ENCODE measurements at places on chromosomes 1 and 21.

GRCh38 chr21:32641710-32642698 lies 29.8 kb upstream of the CFAP298 start:
- no peak for DNase-seq

DNA sequence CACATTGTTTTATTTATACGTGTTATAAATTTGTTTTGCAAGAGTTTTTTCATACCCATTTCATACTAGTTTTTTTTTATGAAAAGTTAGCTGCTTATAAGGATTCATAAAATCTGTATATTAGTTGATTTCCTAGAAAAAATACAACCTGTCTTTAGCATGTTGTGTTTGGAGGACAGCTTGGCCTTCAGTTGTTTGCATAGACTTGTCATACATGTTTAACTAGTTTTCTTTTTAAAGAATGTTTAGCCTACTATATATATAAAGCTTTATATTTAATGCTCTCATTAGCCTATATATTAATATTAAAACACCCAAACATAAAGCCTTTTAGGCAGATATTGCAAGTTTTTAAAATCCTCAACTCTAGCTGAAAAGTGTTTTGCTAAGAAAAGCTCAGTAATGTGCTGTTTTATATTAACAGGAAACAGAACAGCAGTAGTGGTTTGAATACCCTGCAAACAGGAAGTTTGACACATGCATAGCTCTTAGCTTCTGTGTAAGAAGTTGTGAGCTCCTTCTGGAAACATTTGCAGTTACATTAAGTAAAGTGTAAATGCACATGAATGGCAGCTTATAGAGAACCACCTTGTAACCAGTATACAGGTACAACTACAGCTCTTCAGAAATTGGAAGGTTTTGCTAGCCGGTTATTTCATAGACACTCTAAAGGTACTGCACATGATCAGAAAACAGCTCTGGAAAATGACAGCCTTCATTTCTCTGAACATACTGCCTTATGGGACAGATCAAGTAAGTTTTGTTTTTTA lies at the start of gene PRKACB:
Gene PRKACB (plus strand): TSS at position 476 of the 770 bp plus-strand sequence. CDS start 91 bp downstream, at position 567.
- DNase-seq = no peak

DNA sequence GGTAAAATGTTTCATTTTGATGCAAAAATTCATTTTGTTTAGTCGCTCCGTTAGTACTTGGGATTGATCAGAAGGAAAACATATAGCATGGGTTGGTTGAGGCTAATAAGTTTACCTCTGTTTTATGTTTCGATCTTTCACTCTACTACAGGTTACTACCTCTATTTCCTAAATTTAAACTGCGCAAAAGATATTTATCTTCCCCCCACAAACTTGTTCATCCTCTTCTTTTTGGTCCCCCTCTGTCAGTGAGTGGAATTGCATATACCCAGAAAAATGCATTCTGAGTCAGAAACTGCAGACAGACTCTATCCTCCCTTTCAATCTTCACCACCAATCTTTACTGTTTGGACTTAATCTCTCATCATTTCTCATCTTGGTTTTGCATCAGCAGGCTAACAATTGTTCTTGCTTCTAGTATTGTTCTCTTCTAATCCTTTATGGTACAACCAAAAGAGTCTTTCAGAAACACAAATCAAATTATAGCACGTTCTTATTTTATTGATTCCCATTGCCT lies 316.0 kb upstream of the ADGRL4 start:
- no peak for DNase-seq

GRCh38 chr1:38310079-38310478 lies 263.5 kb upstream of the POU3F1 start:
- DNase-seq = no peak

DNA sequence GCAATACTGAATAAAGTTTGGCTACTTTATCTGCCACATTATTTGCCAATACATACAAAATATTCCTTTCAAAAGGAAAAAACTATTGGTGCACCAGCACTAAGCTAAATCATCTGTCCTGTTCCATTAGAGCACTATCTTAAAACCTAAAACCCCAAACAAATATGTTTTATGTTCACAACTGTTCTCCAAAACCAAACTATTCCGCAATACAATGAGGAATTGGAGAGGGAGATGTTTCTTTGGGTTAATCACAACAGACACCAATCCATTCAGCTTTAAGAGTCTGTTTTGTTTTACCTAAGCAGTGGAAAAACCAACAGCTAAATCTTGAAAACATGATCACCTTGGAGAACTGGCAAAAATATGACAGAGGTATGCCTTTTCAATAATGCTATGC lies 85.1 kb downstream of the ZNF644 start:
- no peak for DNase-seq

DNA sequence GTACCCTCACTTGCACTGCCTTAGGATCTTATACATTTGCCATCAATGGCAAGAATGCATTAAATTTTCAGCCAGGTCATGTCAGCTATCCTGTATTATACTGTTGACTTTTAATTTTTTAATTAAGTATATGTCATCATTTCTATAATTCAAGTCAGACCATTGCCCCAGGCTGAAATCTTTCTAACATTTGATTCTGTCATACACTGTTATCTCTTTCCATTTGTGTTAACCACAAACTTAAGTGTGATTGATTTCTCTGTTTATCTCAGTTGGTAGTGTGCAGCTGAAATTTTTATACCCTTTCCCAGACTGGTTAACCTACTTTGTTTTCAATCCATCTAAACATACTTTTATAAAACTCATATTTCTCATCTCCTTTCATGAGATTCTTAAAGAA lies 153.3 kb downstream of the ZP4 start:
- DNase-seq = no peak

- DNase-seq = no peak
Observed at GRCh38 chr1:154867064-154867825, 2.8 kb downstream of the KCNN3 start.

GRCh38 chr1:62271948-62272728 lies 47.1 kb downstream of the KANK4 start:
- no peak for DNase-seq

DNA sequence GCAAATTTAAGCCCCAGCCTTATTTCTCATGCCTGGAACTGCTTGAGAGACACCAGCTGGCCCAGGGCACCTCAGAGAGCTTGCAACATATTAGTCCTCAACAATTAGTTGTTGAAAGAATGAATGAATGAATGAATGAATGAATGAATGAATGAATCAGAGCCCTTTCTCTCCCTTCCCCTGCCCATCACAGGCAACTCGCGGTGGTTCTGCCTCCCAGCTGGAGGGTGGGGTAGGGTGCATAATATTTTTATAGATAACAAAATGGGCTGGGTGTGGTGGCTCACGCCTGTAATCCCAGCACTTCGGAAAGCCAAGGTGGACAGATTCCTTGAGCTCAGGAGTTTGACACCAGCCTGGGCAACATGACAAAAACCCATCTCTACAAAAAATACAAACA lies 110.1 kb downstream of the CCDC185 start:
- no peak for DNase-seq

DNA sequence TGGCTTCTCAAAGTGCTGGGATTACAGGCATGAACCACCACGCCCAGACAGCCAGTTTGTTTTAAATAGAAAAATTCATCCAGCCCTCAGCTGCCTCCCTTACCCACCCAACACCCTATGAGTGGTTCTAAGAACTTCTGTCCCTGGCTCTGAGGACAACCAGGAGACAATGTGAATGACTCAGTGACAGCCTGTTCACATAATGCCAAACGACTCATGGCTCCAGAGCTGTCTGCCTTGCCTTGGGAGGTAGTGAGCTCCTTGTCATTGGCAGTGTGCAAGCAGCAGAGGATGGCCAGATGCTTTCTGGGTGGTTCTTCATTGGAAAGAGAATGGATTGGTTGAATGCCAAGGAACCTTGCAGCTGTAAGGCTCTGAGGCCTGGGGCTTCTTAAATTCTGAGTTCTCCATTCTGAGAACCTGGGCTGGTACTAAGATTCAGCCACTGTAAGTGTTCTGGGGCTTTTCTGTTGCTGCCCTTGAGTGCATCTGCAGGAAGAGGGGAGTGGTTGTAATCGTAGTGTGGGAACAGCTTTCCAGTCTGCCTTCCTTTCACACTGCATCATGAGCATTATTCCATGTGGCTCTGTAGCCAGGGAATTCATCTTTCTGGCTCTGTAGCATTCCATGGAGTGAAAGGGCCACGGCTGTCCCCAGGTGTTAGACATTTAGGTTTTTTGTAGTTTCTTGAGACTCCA lies 5.8 kb downstream of the SERINC2 start:
- DNase-seq = no peak

GRCh38 chr1:201769966-201770365 lies 59.0 kb upstream of the IPO9 start:
- no peak for DNase-seq

- DNase-seq = no peak
Observed at GRCh38 chr1:167491586-167492461, 26.5 kb downstream of the CD247 start.

GRCh38 chr21:38894899-38895298 lies 89.2 kb downstream of the ETS2 start:
- no peak for DNase-seq

- no peak for DNase-seq
Observed at GRCh38 chr1:99445486-99445885, 181.2 kb downstream of the PLPPR4 start.

DNA sequence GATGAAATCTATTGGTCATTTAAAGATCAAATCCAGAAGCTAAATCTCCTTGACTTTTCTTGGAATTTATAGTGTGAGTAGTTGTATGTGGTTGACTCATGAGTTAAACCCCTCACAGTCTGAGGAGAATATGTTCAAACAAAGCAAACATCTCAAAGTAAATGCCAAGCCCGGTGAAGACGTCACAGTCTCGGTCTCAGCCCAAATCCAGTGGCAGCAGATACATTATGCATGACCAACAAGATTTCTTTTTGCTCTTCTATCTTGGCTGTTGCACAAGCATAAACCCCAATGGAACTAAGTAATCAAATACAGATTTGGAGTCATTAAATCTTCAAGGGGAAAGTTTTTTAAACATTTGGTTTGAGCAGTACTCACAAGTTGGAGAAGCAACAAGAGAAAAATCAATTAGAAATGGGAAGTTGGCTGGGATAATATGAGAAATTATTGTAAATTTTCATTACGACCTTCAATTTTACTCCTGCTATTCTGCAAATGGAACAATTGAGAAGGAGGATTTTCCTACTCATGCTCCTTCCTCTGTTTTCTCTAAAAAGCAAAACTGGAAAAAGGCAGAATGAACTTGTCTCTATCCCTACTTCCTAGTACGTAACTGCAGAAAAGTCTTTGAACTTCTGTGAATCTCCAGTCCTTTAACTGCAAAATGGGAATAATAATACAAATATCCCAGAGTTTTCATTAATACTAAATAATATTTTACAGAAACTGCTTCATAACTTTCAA lies 575.8 kb downstream of the NUF2 start:
- DNase-seq = no peak

GRCh38 chr1:2525572-2525919 lies 850 bp downstream of the PANK4 start:
- no peak for DNase-seq

GRCh38 chr1:145719230-145720079 lies at the start of gene CD160:
CD160 (plus strand) TSS chr1:145719499; CDS start chr1:145728328, 8,829 bp downstream.
- no peak for DNase-seq

GRCh38 chr1:195053478-195053877 lies 1554.8 kb downstream of the KCNT2 start:
- no peak for DNase-seq

- DNase-seq = no peak
Observed at GRCh38 chr1:217681806-217682205, 50.7 kb downstream of the SPATA17 start.

- no peak for DNase-seq
Observed at GRCh38 chr1:226027538-226028217, 28.5 kb upstream of the SDE2 start.

DNA sequence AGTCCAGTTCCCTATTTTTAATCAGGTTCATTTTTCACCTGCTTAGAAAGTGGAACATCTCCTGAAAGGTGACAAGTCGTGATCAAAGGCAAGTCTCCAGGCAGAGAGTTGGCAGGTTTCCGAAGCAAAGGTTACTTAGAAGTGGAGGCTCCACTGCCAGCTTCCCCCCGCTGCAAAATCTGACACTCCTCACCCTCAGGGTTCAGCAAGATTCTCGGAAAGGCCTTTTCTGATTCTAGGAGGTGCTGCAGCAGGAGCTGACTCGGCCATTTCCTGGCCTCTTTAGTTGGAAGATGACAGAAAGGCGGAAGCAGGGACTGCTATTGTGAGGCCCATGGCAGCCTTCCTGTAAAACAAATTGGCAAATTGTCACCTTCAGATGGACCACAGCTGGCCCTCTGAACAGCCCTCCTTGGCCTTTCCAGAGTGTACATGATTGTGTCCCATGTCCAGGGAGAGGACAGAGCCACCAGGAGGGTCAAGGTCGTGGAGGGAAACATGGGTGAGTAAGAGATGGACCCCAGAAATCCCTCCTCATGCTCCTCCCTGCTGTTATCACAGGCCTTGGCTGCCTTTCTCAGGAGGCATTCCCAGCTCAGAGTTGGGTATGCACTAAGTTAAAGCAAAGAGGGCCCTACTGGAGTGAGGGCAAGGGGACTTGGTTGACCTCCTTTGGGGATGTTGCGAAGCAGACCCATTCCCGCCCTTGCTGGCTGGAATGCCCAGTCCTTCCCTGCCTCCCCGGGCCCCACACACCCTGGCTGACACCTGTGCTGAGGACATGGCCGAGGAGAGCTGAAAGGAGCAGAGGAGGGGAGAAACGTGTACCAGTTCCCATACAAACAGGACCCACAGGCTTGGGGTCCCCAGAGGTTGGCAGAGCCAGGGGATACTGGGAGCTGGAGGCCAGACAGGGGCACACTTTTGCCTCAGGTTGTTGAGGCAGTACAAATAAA lies 115.5 kb upstream of the IRF2BP2 start:
- DNase-seq = no peak

GRCh38 chr1:214327514-214327913 lies 46.6 kb downstream of the SMYD2 start:
- DNase-seq = no peak

GRCh38 chr1:15153842-15154479 lies 414 bp downstream of the TMEM51 start:
- DNase-seq = no peak

DNA sequence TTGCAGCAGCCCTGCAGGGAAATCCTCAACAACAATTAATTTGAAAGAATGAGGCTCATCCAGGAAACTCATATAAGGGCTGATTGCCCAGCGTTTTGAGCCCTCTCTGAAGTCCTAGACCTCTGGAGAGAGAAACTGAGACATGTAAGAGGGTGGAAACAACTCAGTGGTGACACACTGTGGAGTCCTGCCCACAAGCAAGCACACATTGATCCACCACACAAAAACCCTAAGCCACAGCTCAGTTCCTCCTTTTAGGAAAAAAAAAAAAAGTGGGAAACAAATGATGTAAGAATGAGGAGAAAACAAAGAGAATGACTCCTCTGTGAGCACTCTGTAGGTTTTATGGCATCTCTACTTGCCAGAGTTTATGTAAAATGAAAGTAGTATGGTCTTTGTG lies 22.9 kb upstream of the PLA2G5 start:
- DNase-seq = no peak

- DNase-seq = no peak
Observed at GRCh38 chr1:29934255-29934772, 698.0 kb downstream of the PTPRU start.

DNA sequence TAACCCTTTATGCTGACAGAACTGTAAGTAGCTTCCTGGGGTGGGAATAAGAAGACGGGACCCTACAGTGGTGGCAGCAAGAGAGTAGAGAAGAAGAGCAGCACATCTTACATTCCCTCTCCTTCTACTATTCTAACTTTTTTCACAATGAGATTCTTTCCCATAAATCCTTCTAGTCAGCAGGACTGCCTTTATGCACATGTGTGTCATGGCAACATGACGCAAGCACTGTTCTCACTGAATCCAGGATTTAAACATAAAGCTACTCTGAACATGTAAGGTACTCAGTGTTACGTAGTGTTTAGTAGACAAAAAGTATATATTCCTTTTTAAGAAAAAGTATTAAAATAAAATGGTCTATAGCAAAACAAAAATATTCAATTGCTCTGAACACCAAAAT lies 309.7 kb upstream of the LYPLAL1 start:
- no peak for DNase-seq

All from stimulated activated CD8-positive, alpha-beta memory T cell treated with anti-CD3 and anti-CD28 coated beads, Interleukin-7, amount 100 ng/mL, for 1 hour (primary cell).